Activated CD4-positive, alpha-beta T cell treated with anti-CD3 and anti-CD28 coated beads, Interleukin-10, Interleukin-2, amounts not matched to agents 100 ng/mL and 50 ng/mL, durations not matched to agents 16 hours and 8 hours (primary cell): ENCODE measurements at places on chromosomes 5 and 9.

GRCh38 chr9:136109351-136110081, 9.2 kb downstream of the TMEM250 start:
- peak; percentile 98 for DNase-seq

DNA sequence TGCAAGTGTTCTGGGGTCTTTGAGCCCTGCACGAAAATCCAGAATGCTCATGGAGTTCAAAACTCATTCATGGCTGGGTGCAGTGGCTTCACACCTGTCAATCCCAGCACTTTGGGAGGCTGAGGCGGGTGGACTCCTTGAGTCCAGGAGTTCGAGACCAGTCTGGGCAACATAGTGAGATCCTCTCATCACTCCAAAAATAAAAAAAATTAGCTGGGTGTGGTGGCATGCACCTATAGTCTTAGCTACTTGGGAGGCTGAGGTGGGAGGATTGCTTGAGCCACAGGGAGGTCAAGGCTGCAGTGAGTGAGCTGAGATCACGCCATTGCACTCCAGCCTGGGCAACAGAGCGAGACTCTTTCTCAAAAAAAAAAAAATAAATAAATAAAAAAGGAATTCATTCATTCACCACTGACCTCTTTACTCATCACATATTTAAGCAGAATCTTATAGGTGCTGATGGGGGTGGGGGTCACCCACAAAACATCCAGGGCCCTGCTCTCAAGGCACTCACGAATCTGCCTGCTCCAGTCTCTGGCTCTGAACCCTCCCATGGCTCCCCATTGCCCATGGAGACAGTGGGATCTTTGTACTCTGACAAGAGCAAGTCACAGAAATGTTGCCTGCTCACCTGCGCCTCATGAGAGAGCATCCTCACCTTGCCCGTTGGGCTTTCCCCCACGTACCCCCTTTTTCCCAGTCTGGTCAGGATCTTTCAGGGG, 76.7 kb upstream of the IER5L start:
- DNase-seq, result no peak

- DNase-seq, result peak; percentile 5
These were observed 108.4 kb downstream of the PSD2 start for GRCh38 chr5:139903795-139904565.

DNA sequence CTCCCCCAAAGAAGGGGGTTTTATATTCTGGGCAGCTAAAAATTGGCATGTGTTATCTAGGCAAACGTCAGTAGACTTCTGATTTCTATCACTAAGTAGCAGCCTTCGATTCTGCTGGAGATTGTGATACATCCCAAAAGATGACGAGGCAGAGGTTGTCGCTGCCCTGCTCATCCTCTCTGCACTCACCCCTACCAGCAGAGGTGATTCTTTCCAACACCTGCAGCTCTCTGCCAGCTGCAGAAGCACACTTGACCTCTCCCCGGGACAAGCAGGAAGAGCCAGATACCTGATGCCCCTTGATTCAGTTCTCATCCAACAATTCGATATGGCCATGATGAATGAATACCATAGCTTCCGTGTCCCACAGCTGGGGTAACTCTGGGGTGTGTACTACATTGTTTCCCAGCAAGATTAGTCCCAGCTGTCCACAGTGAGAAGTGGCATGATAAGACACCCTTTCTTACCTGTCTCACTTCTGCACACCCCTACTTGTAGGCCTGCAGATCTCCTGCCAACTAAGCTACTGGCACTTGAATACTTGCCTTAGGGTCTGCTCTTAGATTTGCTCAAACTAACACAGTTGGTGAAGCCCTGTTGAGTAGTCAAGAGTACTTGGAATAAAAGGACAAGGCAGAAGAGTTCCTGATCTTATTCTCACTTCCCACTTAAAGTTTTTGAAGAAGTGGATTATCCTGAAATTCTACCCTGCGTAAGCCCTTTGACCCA, 37.6 kb upstream of the SMAD5 start:
- no peak for DNase-seq

DNA sequence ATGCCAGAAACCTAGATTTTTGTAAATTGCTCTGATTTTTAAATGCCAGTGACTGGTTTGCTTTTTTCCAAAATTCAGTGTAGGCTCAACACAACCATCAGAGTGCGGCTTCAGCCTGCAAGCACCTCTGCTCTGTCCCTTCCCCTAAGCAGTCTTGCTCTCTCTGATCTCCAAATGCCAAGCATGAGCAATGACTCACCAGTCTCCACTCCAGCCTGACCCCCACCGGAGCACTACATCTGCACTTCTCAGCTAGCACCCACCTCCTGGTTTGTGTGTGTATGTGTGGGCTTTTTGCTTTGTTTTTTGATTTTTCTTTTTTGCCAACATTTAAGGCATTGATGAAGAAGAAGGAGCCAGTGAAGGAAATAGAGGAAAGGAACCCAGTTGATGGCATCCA, 61.4 kb upstream of the ADRA1B start:
- DNase-seq, result no peak

- DNase-seq, result no peak
These were observed 34.1 kb downstream of the ATOX1 start for GRCh38 chr5:151724360-151724759.

DNA sequence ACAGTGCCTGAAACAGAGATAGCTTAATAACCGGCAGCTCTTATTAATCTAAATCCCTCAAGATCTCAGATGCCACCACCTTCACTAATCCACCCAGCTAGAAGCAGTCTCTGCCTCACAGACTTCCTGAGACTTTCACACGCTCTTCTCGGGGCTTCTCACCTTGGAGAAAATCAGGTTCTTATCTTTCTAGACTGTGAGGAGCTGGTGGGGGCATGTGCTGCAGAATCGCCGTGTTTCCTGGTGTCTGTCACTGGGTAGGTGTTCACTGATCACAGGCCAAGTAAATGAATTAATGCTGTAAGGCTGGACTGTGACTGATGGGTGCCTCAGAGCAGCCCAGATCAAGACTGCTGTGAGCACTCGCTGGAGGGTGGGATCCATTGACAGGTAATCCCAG, 101.7 kb downstream of the PSD2 start:
- DNase-seq, result no peak

DNA sequence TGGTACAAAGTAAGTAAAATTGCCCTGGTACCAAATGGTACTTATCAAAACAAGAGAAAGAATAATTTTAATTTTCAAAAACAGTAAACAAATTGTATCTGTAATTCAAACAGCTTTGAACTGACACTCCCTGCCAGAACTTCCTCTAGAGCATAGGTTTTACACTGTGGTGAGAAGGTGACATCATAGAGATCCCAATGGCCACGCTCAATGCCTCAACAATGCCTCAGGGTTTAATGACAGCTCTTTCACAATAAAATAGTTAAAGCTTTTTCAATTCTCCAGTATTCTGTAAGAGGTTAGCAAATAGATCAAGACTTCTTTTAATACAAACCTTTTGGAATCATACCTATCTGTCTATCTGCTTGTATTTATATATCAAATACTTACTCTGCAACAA, 437.1 kb downstream of the PRR16 start:
- no peak for DNase-seq

- DNase-seq, result peak; percentile 56
These were observed 232.4 kb downstream of the ESM1 start for GRCh38 chr5:54753034-54753433.

DNA sequence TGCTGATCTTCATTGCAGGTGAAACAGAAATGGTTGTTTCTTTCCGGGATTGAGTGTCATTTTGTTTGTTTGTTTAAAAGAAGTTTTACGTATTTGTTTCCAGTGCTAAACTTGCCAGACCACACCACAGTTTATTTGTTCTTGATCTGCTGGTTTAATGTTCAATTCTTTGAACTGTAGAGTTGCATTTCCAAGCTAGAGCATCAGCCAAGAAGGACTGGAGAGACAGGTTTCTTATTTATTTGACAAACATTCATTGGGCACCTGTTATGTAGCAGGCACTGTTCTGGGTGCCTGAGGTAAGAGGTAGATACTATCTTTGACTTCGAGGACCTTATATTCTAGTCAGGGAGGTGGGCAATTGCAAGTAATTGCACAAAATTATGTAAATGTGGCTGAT, 45.0 kb downstream of the MCCC2 start:
- no peak for DNase-seq

DNA sequence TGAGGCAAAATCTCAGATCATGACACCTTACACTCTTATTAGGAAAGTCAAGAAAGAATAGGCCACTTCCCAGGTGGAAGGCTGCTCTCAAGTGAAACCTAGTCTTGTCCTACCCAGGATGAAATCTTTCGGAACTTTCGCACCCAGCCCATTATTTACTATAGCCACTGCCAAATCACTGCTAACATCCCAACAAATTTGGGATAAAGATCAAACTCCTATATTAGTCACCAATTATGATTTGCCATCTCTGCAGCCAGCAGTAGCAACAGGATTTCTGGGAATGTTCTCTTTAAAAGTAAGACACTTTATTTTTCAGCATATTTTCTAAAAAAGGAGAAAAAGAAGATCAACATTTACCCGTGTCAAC, 224.6 kb downstream of the GAS1 start:
- DNase-seq, result no peak

GRCh38 chr9:127316586-127317323, 52.2 kb downstream of the GARNL3 start:
- DNase-seq, result peak; percentile 68

DNA sequence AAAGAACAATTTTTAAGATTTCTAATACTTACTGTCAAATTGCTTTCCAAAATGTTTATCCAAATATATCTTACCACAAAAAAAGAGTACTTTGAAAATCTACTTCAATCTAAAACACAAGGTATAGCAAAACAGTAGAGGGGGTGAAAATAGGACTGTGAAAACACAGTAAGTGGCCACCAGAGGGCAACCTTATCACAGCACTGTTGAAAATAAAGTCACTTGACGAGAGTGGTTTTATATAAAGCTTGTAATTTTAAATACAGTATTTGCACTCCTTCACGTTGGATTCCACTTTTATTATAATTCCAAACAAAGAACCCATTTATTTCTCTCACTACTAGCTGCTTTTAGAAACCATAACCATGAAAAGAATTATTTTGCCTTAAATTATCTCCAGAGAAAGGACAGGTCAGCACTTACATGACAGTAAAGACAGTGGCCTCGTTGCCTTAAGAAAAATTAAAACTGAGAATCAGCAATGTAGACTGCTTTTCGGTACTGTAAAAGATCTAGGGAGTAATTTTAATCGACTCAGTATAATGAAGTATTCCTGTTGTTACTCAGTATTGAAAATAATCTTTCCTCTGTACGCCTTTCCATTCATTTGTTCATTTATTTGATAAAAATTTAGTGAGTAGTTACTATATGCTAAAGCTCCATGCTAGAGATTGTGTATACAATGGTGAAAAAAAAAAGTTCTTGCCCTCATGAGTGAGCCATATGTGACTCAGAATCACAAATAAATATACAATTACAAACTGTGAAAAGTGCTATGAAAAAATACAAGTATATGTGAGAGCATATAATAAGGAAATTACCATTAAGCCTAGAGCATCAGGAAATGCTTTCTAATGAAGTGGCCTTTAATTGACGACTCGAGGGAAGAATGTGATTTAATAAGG, 40.0 kb upstream of the CDK5RAP2 start:
- peak; percentile 67 for DNase-seq

GRCh38 chr5:62431735-62432620, 19.4 kb downstream of the IPO11 start:
- no peak for DNase-seq

DNA sequence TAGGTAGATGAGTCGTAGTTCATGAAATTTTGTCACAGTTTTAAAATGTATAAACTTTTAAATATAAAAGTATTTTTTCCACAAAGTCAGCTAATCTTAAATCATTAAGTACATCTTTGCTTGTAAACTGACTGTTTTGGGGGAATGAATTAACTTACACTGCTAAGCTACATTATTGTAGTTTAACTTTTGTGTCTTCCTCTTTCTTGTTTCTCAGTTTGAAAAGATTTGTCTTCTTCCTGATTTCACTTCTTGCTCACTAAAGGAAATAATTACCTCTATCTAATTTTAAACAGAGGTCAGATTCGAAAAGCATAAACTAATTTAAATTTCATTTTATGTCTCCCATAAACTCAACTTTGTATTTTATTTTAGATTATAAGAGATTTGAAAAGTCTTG, 5.7 kb downstream of the NIPSNAP3B start:
- DNase-seq, result no peak
